Mesothelial cell of epicardium (in vitro differentiated cells): ENCODE measurements at places on chromosomes 3 and 15. TPM values are rescaled to one million over a fixed set of nuclear protein-coding genes. Genes with fewer than 3 reads are reported as not detected.

The RTP1 gene
- total RNA-seq: not detected in 3 replicates

The CPNE9 gene
- total RNA-seq: 0.42 TPM in 1 of 3 replicates, not detected in the others

The ALDH1A2 gene
- 26.2 to 31.9 TPM (median 28.6 TPM) in 3 replicates for total RNA-seq

The CISH gene
- total RNA-seq: 15.2 to 16.7 TPM (median 15.2 TPM) in 3 replicates

The SLC15A2 gene
- 3.4 to 5.4 TPM (median 4.8 TPM) in 3 replicates for total RNA-seq
